ENCODE measurements at places on chromosomes 3 and 15. TPM values are rescaled to one million over a fixed set of nuclear protein-coding genes. Genes with fewer than 3 reads are reported as not detected.

The FANCD2OS gene
- not detected for total RNA-seq

The CPNE9 gene
- total RNA-seq, result not detected

The FBXW12 gene
- total RNA-seq, result 0.15 TPM

The SPINT1 gene
- 0.15 TPM for total RNA-seq

The ROBO2 gene
- total RNA-seq, result 1.0 TPM

The GUCA1C gene
- not detected for total RNA-seq

The RBP2 gene
- total RNA-seq, result not detected

The PHLDB2 gene
- 29.6 TPM for total RNA-seq

The ZNF774 gene
- total RNA-seq, result 1.5 TPM

The PLAAT1 gene
- not detected for total RNA-seq

The ZPLD1 gene
- total RNA-seq, result not detected

The P3H2 gene
- total RNA-seq, result 13.9 TPM

The PSTPIP1 gene
- total RNA-seq, result 0.17 TPM

Data from smooth muscle cell of trachea (primary cell).